Ecto neural progenitor cell (in vitro differentiated cells): ENCODE measurements at places on chromosomes 5 and 9.
A peak's percentile ranks its signal among the peaks of the same experiment; 100 is the strongest.

DNA sequence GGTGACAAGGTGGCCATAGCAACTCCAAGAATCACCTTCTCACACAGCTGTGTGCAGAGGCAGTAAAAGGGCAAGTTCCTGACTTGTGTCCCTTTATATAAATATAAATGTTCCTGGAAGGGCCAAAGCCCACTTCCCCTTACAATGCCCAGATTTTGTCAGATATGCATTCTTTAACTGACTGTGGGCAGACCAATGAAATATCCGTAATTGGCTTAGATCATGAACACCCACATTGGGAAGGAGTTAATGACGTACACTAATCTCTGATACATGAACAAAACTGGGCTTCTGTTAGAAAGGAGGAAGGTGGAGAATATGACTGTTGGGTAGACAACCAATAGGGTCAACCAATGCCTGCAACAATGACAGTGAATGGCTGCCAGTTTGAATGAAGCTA is 397.2 kb upstream of the CLINT1 start:
- no peak for DNase-seq

- no peak for DNase-seq
Observed at GRCh38 chr9:125646621-125647100, 60.3 kb downstream of the MAPKAP1 start.

DNA sequence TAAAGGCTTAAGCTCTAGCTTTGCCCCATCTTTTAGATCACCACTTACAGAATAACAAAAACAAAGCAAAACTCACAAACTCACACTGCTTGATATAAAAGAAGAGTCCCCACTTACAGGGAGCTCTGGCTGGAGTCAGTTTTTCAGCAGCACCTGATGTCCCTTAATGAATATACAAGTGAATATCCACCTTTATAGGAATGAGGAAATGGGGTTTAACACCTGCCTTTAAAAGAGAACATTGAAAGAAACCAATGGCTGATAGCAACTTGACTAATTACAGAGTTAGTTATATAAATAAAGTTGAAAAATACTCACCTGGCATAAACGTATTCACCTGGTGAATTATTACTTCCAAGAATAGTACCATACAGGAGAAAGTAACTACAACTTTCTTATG is 20.7 kb upstream of the PURA start:
- no peak for DNase-seq

- no peak for DNase-seq
Observed at GRCh38 chr5:149365418-149365817, 7.6 kb downstream of the PCYOX1L start.

DNA sequence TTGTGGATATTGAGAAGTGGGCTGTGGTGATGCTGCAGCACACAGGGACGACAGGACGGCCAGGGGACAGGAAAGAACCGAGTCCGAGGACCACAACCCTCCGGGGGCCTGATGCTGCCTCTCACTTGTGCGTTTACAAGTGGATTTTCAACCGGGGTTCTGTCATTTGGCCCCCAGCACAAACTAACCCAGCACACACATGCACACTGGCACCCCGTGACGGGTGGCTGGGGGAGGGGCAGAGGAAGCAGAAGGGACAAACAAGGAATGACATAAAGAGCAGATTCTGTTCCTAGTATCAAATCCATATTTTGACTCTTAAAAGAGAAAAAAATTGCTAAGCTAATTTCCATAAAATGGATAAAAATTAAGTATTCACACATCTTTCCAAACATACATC is 18.3 kb upstream of the ZFYVE16 start:
- no peak for DNase-seq

- no peak for DNase-seq
Observed at GRCh38 chr9:135212961-135213360, 125.5 kb downstream of the OLFM1 start.

DNA sequence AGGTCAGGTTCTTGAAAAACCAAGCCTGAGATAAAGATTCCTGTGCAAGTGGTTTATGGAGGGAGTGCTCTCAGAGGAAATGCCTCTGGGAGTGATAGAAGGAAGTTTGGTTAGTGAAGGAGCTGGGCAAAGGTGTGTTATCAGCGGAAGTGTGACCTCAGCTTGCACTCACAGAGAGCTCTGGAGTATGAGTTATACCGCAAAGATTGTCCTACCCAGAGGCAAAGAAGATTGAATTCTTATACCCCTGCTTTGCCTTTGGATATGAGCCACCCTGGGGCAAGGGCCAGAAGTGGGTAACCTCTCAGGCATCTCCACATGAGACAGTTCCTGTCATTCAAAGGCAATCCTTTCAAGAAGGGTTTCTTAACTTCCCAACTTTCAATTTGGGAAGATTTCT is 145.6 kb downstream of the MUSK start:
- DNase-seq, result no peak

GRCh38 chr9:75147638-75148037 is 59.3 kb downstream of the OSTF1 start:
- no peak for DNase-seq

- DNase-seq, result no peak
Observed at GRCh38 chr9:82376677-82377232, 388.2 kb downstream of the SPATA31D1 start.

- DNase-seq, result no peak
Observed at GRCh38 chr5:15371184-15371583, 128.8 kb upstream of the FBXL7 start.

DNA sequence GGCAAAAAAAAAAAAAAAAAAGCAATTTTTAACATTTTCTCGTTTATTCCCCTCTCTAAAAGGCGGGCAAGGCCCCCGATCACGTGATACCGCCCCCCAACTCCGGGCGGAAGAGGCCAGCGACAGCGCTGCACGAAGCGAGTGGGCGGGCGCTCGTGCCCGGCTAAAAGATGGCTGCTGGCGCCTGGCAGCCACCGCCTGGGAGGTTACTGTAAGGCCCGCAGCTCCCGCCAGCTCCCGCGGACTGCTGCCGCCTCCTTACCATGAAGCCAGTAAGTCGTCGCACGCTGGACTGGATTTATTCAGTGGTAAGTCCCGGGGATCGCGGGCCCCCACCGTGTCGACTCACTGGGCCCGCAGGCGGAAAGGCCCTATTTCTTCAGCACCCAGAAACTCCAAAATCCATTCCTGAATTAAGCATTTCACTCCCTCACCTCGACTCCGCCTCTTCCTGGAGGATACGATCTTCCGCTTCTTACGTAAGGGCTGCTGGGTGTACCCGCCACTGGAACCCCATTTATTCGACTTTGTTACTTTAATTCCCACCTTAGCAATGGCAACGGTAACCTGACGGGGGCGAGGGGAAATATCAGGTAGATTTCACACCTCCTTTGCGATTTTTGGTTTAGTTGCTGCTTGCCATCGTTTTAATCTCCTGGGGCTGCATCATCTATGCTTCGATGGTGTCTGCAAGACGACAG is at the start of the genes SMIM27 and TOPORS:
TSS of gene SMIM27 (plus strand) at position 156 of the 701 bp plus-strand sequence. CDS start at position 264, 108 bp downstream.
TSS of gene TOPORS (minus strand) at position 415 of the 701 bp plus-strand sequence. CDS start at position 265, 150 bp downstream.
- DNase-seq, result peak; percentile 90

DNA sequence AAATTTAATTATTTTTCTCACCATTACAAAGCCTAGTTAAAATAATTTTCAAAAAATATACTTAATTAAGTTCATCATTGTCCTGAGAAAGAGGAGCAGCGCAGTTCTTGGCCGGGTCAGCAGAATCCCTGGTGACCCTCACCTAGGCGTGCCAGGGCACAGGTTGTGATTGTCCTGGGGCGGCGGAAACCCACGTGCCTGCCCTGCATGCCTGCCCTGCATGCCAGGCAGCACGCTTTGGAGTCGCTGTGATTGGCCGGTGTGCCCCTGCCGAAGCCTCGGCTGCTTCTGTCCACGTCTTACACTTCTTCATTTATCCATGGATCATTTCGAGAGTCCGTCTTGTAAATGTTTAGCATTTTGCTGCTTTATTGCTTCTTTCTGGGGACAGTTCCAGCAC is 25.6 kb downstream of the SLC12A2 start:
- no peak for DNase-seq

DNA sequence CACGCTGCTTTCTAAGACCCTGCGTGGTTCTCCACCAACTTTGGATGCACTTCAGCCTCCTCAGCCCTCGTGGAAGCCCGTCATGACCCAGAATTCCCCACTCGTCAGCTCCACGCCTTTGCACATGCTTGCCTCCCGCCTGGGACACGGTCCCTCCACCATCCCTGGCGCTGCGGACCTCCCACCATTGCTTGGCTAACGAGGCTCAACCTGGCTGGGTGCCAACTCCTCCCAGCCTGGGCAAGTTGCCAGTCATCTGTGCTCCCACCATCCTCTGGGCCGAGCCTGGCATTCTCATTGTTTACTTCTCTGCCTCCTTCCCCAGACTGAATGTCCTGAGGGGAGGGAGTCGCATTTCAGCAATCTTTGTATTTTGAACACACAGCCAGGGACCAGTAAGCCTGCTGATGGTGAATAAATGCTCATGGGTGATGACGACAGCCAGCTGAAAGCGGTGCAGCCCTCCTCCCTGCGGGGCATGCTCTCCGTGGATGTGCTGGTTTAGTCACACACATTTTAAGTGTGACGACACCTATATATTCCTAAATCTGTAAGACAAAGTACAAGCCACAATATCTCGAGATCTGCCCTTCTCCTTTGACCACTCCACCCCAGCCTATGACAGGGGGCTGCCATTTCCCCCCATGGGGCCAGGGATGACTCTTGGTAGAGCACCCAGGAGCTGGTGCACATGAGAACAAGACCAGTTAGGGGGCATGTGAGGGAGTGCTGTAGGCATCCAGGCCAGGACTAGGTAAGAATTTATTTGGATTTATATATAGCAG is 37.6 kb downstream of the ANKRD33B start:
- DNase-seq, result peak; percentile 40

- DNase-seq, result no peak
Observed at GRCh38 chr5:36444582-36445418, 143.1 kb upstream of the RANBP3L start.

DNA sequence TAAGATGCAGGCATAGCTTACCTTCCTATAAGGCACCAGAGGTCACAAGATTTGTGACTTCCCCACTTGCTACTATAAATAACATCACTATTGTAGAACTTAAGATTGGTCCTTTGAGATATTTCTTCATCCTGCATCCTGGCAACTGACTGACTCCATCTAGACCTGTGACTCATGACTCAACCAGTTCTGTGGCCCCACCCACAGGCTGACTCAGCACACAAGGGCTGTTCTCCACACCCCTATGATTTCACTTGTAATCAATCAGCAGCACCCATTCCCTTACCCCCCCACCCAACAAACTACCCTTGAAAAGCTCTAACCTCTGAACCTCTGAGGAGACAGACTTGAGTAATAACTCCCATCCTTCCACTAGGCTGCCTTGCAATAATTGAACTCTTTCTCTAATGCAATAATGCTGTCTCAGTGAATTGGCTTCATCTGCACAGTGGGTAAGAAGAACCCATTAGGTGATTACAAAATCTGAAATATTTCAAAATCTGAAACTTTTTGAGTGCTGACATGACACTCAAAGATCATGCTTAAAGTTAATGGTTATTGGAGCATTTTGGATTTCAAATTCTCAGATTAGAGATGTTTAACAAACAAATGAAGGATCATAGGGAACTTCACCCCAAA is 296.7 kb downstream of the ARL15 start:
- DNase-seq, result no peak

DNA sequence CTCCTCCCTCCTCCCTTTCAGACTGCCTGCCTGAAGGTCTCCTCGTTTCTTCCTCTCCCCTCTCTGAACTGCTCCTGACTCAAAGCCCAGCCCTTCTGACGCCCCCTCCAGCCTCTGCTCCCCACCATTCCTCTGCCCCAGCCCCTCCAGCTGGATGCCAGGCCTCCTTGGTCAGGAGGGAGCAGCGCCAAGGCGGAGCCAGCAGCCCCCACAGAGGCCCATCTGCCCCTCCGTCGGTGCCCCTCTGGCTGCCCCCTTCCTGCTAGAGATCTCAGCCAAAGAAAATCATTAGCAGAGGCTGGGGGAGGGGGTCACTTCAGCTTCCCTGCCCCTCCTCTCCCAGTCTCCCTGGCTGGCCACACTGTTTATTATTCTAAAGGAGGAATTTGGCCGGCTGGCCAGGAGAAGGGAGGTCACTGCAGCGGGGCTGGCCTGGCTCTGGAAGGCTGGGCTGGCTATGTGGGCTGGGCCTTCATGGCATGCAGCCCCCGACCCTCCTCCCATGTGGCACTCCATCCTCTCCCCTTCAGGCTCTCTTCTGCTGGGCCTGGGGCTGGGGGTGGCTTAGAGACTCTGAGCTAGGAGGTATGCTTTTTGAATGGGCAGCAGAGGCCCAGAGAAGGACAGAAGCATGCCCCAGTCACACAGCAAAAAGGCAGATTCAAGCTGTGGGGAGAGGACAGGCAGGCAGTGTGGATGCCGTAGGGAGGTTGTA is 16.9 kb downstream of the PDGFRB start:
- DNase-seq, result peak; percentile 83

GRCh38 chr5:115858396-115858795 is 16.7 kb downstream of the AP3S1 start:
- no peak for DNase-seq

DNA sequence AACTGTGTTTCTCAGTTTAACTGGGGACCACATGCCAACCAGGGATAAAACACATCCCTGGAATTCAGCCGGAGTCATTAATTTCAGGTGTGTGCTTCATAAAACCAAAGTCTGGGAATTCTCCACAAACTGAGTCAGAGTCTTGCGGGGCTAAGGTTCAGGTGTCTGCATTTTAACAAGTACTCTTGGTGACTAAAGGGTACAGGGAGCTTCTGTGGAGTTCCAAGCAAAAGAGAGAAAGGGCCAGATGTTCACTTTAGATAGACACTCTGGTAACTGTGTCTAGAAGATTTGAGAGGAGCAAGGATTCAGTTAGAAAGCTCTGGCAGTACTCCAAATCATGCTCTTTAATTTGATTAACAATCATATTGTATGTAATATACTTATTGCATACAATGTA is 4.0 kb downstream of the NADK2 start:
- DNase-seq, result no peak

GRCh38 chr9:87497604-87498045 is at the start of gene DAPK1:
DAPK1 (plus strand) TSS chr9:87497867; CDS start chr9:87499078, 1,211 bp downstream.
- no peak for DNase-seq

GRCh38 chr9:17134396-17135294 is at the start of gene CNTLN:
CNTLN (plus strand) TSS chr9:17135040; CDS start chr9:17135066, 26 bp downstream.
- DNase-seq, result peak; percentile 96
